ENCODE measurements at places on chromosomes 1 and 21.

GRCh38 chr1:18703041-18703621 is 72.5 kb downstream of the PAX7 start:
- no peak for DNase-seq

- DNase-seq = no peak
Observed at GRCh38 chr1:34165422-34165921, 442 bp upstream of the CSMD2 start.

GRCh38 chr21:44079846-44080245 is 27.4 kb upstream of the PWP2 start:
- no peak for DNase-seq

DNA sequence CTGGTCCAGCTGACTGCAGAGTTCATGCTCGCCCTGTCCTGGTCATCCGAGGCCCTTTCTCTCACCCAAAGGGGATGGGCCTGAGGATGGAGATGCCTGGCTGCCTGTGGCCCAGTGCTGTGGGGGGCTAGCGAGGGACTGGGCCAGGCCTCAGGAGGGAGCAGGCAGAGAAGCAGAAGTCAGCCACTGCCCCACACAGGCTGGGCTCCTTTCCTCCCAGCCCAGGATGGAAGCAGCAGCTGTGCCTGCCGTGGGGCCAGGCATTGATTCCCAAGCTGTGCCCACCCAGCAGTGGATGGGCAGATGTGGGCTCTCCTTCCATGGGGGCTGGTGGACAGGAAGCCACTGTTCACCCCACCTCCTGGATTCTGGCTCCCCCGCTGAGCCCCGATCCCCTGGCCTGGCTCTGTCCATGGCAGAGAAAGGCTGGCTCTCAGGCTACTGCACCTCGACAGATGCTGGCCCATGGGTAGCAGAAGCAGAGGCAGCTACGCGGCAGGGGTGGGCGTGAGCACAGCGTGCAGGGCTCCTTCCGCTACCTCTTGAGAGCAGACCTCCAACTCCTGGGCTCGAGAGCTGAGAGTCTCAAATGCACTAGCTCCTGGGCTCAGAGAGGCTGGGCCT is 24.6 kb downstream of the RUNX3 start:
- DNase-seq = no peak

GRCh38 chr21:45113543-45113942 is 39.2 kb downstream of the ADARB1 start:
- no peak for DNase-seq

- DNase-seq = no peak
Observed at GRCh38 chr1:85449356-85449755, 15.6 kb downstream of the DDAH1 start.

DNA sequence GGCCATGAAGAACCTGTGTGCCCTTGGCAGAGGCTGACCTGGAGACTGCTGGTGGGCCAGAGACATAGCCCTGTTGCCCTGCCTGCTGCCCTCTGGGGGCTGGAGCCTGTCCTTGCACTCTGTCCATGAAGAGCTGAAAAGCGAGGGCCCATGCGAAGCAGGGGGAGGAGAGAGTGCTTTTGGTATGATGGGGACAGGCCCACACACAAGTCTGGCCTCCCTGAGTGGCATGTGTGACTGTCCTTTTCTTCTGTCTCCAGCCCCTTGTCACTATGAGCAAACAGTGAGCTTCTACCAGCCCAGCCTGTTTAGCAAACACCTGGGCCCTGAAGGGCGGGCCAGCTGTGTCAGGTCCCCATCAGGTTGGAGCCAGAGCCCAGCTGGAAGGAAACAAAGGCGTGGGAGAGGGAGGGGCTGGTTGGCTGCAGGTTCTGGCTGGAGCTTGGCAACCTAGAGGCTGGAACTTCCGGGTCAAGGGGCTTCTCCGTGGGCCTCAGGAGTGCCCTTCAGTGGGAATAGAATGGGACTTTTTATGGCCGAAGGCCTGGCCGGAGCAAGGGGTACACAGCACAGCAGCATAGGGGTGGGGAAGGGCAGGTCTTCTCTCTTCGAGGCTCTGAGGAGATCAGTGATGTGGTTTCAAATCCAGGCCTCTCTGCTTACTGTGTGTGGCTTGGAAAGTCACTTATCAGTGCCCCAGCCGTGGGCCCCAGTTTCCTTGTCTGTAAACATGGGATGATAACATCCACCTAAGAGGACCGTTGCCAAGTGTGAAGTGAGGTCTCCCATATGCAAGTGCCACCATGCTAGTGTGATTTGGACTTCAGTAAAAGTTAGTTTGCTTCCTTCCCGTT is 14.3 kb downstream of the QSOX1 start:
- DNase-seq = no peak

- peak; percentile 99 for DNase-seq
Observed at GRCh38 chr21:29130270-29130969, at the start of gene MAP3K7CL. Gene MAP3K7CL (plus strand): TSS chr21:29130644. CDS start chr21:29133345, 2,701 bp downstream.

DNA sequence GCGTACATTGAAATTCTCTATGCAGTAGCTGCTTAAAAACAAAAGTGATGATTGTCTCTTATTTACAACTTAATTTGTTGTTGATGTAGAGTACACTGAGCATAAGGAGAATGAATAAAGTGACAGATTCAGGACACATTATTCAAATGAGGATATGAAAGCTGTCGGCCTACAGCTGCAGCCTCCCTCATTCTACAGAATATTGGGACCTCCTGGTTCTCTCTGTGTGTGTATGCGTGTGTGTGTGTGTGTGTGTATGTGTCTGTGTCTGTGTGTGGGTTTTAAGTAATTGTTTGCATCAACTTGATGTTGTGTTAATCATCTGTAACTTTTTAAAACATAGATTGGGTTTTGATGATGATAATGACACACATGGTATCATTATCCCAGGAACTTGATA is 17.9 kb downstream of the PROX1 start:
- no peak for DNase-seq

DNA sequence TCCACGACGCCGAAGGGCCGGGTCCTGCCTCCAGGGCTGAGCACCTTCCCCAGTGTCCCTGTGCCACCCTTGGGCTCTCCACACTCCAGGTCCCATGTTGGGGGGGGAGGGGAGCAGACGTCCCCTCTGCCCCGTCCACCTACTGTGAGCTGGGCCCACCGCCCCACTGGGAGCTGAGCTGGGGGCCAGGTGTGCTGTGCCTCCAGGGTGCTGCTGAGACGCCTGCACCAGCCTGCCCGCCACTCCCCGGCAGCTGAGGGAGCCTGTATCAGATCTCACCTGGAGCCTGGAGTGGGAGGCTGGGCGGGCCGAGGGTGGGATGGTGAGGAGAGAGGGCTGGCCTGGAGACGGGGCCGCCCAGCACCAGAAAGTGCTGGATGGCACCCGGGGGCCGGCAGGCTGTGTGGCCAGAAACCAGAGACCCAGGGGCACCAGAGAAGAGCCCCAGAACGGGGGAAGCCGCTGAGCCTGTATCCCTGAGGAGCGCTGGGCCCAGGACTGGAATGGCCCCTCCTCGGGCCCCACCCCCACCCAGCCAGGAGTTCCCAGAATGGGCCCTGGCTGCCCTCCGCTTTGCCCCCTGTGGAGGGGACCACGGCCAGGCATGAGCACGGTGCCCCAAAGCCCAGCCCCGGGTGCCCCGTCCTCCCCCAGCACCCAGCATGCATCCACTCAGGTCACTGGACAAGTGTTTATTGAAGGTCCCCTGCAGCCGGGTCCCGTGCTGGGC is 3.4 kb downstream of the TNFRSF18 start:
- no peak for DNase-seq

DNA sequence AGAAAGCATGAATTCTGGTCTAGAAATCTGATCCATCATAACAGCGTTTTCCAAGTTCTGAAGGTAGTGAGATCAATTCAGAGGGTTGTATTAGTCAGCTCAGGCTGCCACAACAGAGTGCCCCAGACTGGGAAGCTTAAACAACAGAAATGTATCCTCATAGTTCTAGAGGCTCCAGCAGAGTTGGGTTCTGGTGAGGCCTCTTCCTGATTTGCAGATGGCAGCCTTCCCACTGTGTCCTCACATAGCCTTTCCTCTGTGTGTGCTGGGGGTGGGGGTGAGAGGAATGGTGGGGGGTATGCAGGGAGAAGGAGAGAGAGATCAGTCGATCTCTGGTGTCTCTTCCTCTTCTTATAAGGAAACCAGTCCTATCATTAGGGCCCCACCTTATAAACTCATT is 15.1 kb downstream of the ZBTB8B start:
- no peak for DNase-seq

DNA sequence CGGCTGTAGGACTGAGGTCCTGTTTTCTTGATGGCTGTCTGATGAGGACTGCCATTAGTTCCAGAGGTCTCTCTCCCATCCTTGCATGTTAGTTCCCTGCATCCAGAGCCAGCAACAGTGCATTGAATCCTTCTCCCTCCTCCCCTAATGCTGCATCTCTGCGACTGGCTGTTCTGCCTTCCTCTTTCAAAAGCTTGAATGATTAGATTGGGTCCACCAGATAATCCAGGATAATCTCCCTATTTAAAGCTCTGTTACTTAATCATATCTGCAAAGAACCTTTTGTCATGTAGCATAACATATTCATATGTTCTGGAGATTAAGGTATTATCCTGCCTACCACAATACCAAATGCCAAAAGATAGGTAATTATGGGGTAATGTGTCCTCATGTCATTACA is 377.5 kb downstream of the GPATCH2 start:
- DNase-seq = no peak

DNA sequence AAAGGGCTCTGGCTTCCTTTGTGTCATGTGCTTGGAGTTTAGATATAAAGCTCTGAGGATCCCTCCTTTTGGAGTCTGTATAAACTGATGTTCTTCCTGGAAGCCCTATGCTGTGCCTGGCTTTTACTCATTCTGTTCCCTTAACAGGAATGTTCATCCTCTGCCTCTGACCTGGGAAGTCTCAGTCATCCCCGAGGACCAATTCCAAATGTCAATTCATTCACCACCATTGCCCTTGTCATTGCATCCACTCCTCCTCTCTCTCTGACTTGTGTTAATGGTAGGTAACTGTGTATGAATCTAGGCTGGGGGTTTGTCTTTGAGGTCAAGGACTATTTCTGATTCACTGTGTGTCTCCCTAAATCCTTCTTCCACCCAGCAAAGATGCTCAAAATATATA is 204.2 kb upstream of the CAMK1G start:
- no peak for DNase-seq

GRCh38 chr1:8031176-8031785 is 5.2 kb upstream of the ERRFI1 start:
- no peak for DNase-seq

GRCh38 chr21:37087188-37087587 is 14.1 kb downstream of the TTC3 start:
- DNase-seq = no peak

- DNase-seq = no peak
Observed at GRCh38 chr1:183909672-183910071, 104.8 kb downstream of the RGL1 start.

- no peak for DNase-seq
Observed at GRCh38 chr1:27856561-27857343, 15.6 kb upstream of the THEMIS2 start.

DNA sequence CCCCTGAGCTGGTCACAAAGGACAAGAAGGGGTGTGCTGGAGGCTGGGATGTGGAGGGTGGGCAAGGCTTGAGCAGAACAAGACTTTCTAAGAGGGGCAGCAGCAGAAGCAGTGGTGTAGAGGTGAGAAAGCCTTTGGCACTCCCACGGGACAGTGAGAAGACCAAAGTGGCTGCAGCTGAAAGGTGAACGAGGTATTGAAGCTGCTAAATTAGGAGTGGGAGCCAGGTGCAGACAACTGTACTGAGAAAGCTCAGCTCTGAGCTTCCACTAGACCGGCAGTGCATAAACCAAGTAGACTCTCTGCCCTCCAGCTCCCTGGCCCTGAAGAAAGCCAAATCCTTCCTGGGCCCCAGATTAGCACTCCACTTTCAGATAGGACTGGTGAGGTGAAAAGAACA is 93.0 kb downstream of the VWA5B1 start:
- DNase-seq = no peak

DNA sequence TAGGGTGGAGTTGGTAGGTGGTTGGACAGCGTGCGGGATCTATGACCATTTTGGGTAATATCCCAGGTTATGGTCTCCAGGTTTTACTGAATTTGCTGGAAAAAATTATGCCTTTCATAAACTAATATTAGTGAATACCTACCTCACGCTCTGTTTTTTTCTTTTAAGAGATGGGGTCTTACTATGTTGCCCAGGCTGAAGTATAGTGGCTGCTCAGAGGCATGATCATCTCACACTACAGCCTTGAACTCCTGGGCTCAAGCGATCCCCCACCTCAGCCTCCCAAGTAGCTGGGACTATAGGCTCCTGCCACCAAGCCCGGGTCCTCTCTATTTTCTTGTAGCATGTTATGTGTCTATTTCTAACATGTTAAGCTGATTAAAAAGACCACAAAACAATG is 100.2 kb downstream of the RHOU start:
- no peak for DNase-seq

DNA sequence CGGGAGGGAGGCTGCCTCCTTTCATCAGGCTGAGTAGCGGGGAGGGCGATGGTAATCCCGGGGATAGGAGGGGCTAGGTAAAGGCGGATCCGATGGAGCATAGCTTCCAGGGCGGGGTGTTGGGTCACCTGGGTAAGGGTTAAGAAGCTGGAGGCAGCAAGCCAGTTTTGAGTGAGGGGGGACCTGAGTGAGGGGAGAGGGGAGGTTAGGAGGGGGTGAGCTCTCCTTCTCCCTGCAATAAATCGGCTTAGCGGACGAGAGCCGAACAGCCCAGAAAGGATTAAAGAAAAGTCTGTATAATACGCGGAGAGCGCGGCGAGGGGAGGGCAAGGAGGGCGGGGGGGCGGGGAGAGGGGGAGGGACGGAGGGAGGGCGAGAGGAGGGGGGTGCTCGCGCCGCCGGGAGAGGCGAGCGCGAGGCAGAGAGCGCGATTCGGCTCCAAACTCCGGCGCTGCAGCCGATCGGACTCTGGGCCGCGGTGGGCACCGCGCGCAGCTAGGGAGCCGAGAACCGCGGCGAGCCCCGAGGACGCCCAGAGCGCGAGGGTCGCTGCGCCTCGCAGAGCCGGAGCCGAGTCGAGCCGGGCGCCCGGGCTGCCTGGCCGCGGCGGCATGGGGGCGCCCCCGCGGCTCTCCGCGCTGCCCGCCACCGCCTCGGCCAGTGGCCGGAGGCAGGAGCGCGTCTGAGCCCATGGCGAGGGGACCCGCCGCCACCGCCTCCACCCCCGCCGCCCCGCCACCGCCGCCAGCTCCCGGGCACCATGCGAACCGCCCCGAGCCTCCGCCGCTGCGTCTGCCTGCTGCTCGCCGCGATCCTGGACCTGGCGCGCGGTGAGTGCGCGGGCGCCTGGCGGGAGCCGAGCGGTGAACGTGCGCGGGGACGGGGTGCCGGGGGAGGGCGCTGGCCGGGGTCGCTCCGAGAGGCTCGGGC is at the start of gene IGSF21:
IGSF21 (plus strand) TSS at position 430 of the 930 bp plus-strand sequence; CDS start at position 761, 331 bp downstream.
- no peak for DNase-seq

- no peak for DNase-seq
Observed at GRCh38 chr1:203140743-203141520, 13.4 kb downstream of the ADORA1 start.

GRCh38 chr1:193234530-193234929 is 48.1 kb upstream of the B3GALT2 start:
- DNase-seq = no peak

DNA sequence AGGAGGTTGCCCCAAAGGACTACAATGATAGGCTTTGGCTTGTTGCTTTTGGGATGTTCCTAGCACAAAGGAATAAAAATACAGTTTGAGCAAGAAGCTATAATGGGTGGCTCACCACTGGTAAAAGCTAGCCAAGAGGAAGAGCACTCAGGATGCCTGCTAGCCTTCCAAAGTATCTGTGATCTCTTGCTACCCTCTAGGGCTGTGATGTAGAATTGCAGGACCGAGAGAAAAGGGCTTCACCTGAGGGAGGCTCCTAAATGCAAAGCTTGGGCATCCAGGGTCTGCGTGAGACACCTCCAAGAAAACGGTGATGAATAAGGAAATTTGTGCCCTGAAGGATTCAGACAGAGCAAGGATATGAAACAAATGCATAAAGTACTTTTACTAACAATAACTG is 17.7 kb downstream of the IVL start:
- DNase-seq = peak; percentile 4

GRCh38 chr1:78884685-78885452 is 121.7 kb downstream of the ADGRL4 start:
- DNase-seq = no peak

Measured in skeletal muscle cell (primary cell).